Stimulated activated CD8-positive, alpha-beta memory T cell treated with anti-CD3 and anti-CD28 coated beads, Interleukin-4, amount 100 ng/mL, for 48 hours (primary cell): ENCODE measurements at places on chromosomes 1 and 21.

DNA sequence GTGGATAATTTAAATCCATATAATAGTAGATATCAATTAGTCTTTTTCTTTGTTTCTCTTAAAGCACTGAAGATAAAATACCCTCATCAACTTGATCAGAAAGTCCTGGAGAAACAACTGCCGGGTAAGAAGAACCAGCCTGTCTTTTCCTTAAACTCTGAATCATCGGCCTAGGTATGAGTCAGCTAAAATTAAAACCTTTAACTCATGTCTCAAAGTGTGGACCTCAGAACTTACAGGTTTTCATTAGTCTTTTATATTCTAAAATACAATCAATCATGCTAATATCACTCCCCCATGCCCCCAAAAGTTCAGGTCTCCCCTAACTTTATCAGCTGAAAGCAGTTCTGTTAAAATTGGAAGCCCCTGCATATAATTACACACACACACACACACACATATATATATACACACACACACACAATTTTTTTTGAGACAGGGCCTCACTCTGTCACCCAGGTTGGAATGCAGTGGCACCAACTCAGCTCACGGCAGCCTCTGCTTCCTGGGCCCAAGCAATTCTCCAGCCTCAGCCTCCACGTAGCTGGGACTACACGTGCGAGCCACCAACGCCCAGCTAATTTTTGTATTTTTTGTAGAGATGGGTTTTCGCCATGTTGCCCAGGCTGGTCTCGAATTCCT lies 61.3 kb downstream of the B3GALNT2 start:
- no peak for DNase-seq

DNA sequence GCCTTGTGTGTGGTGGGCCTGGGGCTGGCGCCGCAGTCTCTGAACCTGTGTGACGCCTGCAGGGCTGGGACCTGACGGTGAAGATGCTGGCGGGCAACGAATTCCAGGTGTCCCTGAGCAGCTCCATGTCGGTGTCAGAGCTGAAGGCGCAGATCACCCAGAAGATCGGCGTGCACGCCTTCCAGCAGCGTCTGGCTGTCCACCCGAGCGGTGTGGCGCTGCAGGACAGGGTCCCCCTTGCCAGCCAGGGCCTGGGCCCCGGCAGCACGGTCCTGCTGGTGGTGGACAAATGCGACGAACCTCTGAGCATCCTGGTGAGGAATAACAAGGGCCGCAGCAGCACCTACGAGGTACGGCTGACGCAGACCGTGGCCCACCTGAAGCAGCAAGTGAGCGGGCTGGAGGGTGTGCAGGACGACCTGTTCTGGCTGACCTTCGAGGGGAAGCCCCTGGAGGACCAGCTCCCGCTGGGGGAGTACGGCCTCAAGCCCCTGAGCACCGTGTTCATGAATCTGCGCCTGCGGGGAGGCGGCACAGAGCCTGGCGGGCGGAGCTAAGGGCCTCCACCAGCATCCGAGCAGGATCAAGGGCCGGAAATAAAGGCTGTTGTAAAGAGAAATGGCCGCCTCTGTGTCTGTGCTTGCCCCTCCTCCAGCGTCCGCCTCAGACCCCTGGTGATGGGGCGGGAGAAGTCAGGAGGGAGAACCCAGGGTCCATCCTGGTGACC lies 788 bp downstream of the ISG15 start:
- DNase-seq = no peak

DNA sequence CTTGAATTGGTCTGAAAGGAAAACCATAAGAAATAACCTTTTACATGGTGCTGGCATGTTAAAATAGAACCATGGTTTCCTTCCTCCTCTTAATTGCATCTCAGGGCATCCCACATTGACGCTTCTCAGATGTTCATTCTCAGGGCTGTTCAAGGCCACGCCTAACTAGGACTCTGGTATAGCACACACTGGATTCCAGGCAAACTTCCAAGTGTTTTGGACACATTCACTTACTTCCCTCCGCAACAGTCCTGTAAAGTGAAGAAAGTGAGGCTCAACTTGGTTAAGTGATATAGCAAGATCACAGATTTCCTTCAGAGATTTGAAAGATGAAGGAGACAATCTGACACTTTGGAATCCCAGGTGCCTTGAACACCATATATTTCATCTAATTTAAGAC lies 244.8 kb downstream of the DUSP10 start:
- DNase-seq = no peak

DNA sequence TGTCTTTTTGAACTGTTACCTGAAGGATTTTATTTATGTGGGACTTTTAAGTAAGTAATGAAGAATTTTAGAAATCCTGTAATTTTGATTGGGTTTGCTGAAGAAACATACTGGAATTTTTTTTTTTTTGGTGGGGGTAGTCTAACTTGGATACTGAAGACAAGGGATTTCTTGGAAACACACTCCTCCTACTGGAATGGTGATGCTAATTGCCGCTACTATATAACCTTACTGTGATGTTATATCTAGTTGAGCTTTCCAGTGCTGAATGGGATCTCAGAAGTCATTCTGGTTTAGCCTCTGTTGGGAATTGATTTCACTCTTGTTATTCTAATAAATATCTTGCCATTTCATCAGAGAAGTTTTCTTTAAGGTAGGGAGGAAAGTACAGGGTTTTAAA lies 8.4 kb downstream of the PPP2R5A start:
- DNase-seq = no peak

DNA sequence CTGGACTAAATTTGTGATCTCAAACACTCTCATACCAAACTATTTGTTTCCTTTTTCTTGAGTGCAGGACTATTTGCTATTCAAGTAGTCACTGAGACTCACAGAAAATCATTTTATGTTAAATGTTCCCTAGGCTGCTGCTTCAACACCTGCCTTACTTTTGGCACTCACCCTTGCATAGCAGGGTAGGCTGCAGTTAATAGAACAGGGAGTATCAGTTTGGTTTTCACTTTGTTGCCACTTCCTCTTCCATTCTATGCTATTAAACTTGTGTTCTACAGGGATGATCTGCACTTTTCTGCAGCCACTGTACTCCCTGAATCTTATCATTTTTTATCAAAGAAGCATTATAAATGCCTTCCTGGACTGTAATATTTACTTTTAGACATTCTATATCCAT lies 148.7 kb upstream of the PRMT6 start:
- DNase-seq = no peak

GRCh38 chr1:16719571-16720350 lies 20.6 kb upstream of the RNU1-4 start:
- DNase-seq = no peak

- no peak for DNase-seq
Observed at GRCh38 chr21:24148461-24148860, 1458.8 kb downstream of the MRPL39 start.

GRCh38 chr1:80869299-80869698 lies 931.4 kb upstream of the ADGRL2 start:
- DNase-seq = no peak

- no peak for DNase-seq
Observed at GRCh38 chr1:153577624-153578051, 12.0 kb upstream of the S100A2 start.

DNA sequence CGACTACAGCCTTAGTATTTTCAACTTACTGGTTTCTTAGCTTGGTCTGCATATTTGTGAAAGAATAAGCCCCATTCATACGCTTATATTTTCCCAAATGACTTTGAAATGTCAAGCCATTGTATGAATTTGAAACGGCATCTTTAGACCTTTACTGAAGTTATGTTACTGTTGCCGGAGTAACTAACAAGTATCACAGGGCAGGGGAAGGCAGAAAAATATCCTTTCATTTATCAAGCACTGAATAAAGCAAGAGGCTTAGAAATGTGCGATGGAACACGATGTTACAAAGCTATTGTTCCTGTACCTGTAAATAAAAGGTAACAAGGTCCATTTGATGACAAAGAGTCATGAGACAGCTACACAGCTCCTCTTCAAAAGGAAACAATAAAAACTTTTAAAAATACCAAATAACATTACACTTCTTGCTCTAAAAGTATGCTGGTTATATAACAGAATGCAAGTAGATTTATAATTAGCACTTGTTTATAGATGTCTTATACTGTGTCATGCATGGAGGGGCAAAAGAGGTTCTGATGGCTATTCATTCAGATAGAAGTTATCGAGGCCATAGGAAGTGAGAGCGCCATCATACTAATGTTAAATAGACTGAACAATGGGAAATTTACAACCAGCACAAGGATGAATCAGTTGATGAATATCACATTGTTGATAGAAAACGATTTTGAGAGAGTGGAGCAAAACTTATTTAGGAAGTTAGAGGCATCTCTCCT lies 322.6 kb downstream of the RGS7 start:
- DNase-seq = no peak

GRCh38 chr1:222713091-222713961 lies 962 bp downstream of the BROX start:
- peak; percentile 91 for DNase-seq

DNA sequence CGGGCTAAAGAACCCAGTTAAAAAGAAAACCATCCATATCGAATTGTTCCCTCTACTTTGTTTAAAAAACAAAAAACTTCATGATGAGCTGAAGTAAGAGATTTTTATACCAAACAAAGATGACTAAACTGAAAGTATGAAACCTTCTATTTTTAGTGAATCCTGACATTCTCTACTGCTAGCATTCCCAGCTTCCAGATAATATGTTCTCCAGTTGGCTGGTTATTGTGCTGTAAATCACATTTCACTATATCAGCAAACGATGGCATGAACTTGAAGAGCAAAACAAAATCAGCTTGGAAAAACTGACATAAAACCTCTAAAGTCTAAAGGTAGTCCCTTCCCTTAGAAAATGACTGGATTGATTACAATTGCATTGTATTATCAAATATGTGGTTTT lies 68.1 kb upstream of the APP start:
- no peak for DNase-seq

GRCh38 chr1:74517599-74518051 lies 5.2 kb upstream of the LRRC53 start:
- DNase-seq = no peak

- no peak for DNase-seq
Observed at GRCh38 chr1:191888996-191889622, 269.2 kb upstream of the RGS18 start.

DNA sequence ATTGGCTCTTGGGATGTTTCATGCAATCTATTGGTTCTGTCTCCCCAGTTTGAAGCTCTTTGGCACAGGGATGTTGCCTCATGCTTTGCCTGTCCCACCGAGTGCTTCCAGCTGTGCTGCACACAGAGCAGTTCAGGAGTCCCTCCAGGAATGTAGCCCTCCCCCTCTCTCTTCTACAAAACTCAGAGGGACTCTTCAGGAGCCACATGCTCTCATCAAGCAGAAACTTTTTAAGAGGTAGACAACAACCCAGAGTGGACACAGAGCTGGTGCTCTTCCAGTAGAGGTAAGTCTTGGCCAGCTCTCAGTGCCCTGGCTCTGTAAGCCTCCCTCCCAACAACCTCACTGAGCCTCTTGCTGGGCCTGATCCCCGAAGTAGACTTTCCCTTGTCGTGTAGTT lies 11.6 kb upstream of the ZNF697 start:
- DNase-seq = no peak

DNA sequence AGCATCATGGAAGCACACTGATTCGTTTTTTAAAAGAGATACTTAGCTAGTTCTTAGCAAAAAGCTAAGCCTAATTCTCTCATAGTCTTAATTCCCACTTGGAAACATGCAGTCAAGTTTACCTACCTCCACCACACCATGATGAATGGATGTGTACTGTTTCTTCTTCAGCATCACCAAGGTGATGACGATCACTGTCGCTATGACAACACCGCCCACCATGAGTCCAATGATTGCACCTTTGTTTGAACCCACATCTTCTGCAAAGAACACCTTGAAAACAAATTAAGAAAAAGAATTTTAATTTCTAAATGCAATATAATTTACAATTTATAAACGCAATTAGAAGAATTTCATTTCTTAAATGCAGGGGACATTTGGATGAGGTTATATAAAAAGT lies 156.8 kb downstream of the GABPA start:
- DNase-seq = peak; percentile 27

- DNase-seq = no peak
Observed at GRCh38 chr1:63524201-63524600, 876 bp downstream of the EFCAB7 start.

DNA sequence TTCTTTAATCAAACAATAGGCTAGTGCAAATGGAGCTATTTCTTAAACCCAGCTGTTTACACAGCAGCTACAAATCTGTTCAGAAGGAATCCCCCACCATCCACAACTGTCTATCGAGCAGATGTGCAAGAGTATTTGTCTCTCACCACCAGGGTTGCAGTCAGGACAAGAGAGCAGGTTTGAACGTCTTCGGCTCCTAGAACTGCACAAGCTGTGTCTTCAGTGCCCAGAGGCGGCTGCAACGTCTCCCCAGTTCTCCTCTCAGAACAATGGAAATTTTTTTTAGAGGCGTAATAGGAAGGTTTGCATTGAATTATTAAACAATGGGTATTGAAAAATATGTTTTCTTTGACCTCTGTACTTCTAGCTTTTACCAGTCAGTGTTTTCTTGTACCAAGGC lies 7.3 kb downstream of the OVAAL start:
- no peak for DNase-seq

- no peak for DNase-seq
Observed at GRCh38 chr1:230040440-230040839, 26.6 kb upstream of the GALNT2 start.

- DNase-seq = peak; percentile 69
Observed at GRCh38 chr1:206685334-206685768, 646 bp downstream of the MAPKAPK2 start.

GRCh38 chr1:209080170-209080781 lies 503.2 kb upstream of the CAMK1G start:
- DNase-seq = no peak

- DNase-seq = no peak
Observed at GRCh38 chr1:213163278-213163711, 112.3 kb downstream of the RPS6KC1 start.

DNA sequence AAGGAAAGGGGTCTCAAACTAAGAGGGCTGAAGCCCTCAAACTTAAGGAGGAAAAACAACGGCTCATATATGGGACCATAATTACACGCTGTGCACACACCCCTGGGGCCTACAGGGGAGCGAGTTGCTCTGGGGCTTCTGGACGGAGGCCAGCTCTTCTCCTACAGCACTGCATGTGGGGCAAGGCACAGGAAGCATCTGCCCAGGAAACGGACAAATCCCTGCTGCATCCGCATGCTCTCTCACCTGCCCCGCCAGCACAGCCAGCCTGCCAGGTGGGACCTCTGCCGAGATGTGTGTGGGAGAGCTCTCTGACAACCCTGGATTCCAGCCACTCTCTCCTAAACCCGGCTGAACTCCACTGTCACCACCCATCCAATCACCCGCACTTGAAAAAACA lies 54.1 kb downstream of the MRPL37 start:
- DNase-seq = no peak

DNA sequence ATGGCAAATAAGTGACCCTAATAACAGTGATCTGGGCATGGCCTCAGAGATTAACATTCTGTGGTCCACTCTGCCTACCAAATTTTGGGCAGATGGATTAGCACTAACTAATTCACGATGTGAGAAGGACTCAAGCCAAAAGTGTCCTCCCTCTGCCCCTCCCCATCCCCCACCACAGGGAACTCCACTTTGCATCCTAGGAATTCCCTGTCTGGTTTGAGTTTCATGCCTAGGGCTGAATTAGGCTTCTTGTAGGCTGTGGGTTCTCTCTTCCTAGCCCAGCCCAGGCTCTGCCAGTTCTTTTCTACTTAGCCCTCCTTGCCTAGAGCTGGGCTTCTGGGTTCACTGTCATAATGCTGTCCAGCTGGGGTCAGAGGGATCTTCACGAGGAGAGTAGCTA lies 64.1 kb downstream of the ATP2B4 start:
- no peak for DNase-seq
